Osteoblast (primary cell): ENCODE measurements at places on chromosomes 1 and 21. TPM values are rescaled to one million over a fixed set of nuclear protein-coding genes. Genes with fewer than 3 reads are reported as not detected.

SERTAD4 gene
- 2.9 and 8.0 TPM in 2 replicates for total RNA-seq

PPT1 gene
- total RNA-seq, result 40.9 and 43.3 TPM in 2 replicates

GRCh38 chr1:91734761-91735160 is 151.2 kb downstream of the TGFBR3 start:
- no peak overlapping the region for H3K4me3 ChIP-seq
- H3K27me3 ChIP-seq, result no peaks in the 10 kb centered on the region
- no peaks in the 10 kb centered on the region for H3K36me3 ChIP-seq
- peaks cover 44% of the 10 kb centered on the region for H3K4me1 ChIP-seq
- DNase-seq, result no peak
- no peak overlapping the region for H3K27ac ChIP-seq

DNA sequence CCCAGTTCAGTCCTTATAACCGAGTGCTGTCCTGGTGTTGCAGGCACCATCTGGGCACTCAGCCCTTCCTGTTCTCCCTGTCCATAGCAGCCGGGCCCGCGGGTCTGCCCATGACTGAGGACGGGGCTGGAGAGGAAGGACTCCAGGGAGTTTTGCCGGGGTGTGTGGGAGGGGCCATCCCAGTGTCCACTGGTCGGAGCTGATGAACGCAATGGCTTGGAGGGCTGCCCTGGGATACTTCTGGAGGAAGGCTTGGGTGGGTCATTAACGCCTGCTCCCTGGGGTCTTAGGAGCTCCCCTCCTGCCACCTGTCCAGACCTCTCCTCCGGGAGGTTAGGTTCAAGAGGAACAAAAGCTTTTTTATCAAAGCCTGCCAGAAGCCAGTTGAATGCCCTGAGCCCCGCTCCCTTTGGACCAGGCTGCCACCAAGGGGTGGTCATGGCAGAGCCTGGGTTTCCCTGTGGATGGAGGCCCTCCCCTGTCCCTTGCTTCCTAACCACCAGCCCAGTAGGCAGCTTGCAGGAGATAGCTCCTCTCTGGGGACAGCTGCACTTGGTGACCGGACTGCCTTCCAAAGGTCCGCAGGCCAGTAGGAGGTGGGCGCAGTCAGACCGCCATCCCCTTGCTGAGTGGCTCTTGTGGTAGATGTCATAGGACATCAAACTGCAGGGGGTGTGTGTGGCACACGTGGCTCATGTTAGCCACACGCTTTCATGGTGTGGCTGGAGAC is 61.3 kb downstream of the TRIM11 start:
- H3K27ac ChIP-seq, result no peak overlapping the region
- H3K27me3 ChIP-seq, result no peaks in the 10 kb centered on the region
- H3K36me3 ChIP-seq, result no peaks in the 10 kb centered on the region
- no peaks in the 10 kb centered on the region for H3K4me1 ChIP-seq
- peak; percentile 79 for DNase-seq

- H3K4me1 ChIP-seq, result peaks cover 33% of the 10 kb centered on the region
- H3K27ac ChIP-seq, result peak overlapping the region; percentile 68
- DNase-seq, result no peak
- no peak overlapping the region for H3K4me3 ChIP-seq
- H3K27me3 ChIP-seq, result no peaks in the 10 kb centered on the region
These were observed 21.5 kb downstream of the DPH5 start for GRCh38 chr1:101004061-101004460.

GRCh38 chr1:199574950-199575349 is 452.6 kb upstream of the NR5A2 start:
- no peak for DNase-seq
- no peaks in the 10 kb centered on the region for H3K27me3 ChIP-seq
- no peaks in the 10 kb centered on the region for H3K36me3 ChIP-seq
- H3K27ac ChIP-seq, result no peak overlapping the region
- no peaks in the 10 kb centered on the region for H3K4me1 ChIP-seq

DNA sequence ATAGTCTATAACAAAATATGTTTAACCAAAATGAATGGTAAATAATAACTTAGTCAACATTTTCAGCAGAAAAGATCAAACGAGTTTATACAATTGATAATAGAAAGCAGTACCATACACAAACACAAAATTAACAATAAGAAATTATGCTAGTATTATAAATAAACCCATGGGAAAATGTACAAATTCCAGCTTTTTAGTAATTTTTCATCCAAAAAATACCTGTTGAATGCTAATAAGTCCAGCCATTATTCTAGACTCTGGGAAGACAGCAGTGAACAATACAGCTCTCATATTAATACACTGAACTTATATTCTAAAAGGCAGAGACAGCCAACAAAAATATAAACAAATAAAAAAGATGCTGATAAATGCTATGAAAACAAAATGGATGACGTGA is 66.3 kb downstream of the AKT3 start:
- H3K4me3 ChIP-seq, result no peak overlapping the region
- no peaks in the 10 kb centered on the region for H3K27me3 ChIP-seq
- H3K27ac ChIP-seq, result no peak overlapping the region
- H3K36me3 ChIP-seq, result no peaks in the 10 kb centered on the region

- no peak overlapping the region for H3K4me3 ChIP-seq
- H3K4me1 ChIP-seq, result peaks cover 39% of the 10 kb centered on the region
- peak; percentile 85 for DNase-seq
- peaks cover 35% of the 10 kb centered on the region for H3K36me3 ChIP-seq
- no peaks in the 10 kb centered on the region for H3K27me3 ChIP-seq
These were observed 53.0 kb downstream of the BACH1 start for GRCh38 chr21:29351691-29352090.

DNA sequence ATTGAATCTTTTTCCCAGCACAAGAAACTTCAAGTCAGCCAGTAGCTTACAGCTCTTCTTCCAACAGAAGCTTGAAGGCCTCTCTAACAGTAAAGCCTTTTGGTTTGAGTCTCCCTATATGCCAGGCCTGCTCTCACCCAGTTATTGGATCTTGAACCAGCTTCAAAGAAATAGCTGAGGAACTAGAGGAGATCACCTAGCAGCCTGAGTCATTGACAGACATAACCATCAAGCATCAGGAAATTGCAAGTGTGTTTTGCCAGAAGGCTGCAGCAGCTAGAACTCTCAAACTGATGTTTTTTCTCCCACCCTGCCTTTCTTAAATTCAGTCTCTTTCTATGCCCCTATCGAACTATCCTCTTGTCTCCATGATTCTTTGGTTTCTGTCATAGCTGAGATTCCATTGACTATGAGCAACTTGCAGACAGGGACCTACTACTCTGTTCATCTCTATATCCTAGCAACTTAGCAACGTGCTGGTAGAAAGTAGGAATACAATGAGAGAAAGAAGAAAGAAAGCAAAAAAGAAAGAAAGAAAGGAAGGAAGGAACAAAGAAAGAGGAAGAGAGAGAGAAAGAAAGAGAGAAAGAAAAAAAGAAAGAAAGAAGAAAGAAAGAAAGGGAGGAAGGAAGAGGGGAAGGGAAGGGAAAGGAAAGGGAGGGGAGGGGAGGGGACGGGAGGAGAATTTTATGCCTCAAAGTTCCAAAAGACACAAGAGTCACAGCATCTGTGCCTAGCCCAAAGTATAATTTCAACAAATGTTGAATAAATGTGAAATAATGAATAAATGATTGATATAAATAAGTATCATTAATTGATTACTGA is 60.0 kb upstream of the FGGY start:
- H3K27me3 ChIP-seq, result no peaks in the 10 kb centered on the region
- H3K27ac ChIP-seq, result no peak overlapping the region
- H3K36me3 ChIP-seq, result no peaks in the 10 kb centered on the region
- DNase-seq, result no peak
- H3K4me3 ChIP-seq, result no peak overlapping the region

GRCh38 chr1:232795497-232796053 is 9.6 kb upstream of the MAP10 start:
- no peaks in the 10 kb centered on the region for H3K36me3 ChIP-seq
- peak; percentile 21 for DNase-seq
- H3K27ac ChIP-seq, result no peak overlapping the region
- no peak overlapping the region for H3K4me3 ChIP-seq
- H3K4me1 ChIP-seq, result no peaks in the 10 kb centered on the region

GRCh38 chr1:76053021-76053420 is 21.5 kb upstream of the ST6GALNAC3 start:
- H3K4me3 ChIP-seq, result no peak overlapping the region
- H3K4me1 ChIP-seq, result no peaks in the 10 kb centered on the region
- H3K36me3 ChIP-seq, result no peaks in the 10 kb centered on the region
